ENCODE measurements at places on chromosomes 16 and 17. TPM values are rescaled to one million over a fixed set of nuclear protein-coding genes. Genes with fewer than 3 reads are reported as not detected.

CCL3 gene
- total RNA-seq, result not detected

SPDYE4 gene
- not detected for total RNA-seq

COPS3 gene
- 205 TPM for total RNA-seq

KRT13 gene
- total RNA-seq, result 1.4 TPM

MNT gene
- total RNA-seq, result 26.0 TPM

SHISA9 gene
- total RNA-seq, result not detected

Measured in PC-3 (cell line).